ENCODE measurements at places on chromosomes 3 and 15.

DNA sequence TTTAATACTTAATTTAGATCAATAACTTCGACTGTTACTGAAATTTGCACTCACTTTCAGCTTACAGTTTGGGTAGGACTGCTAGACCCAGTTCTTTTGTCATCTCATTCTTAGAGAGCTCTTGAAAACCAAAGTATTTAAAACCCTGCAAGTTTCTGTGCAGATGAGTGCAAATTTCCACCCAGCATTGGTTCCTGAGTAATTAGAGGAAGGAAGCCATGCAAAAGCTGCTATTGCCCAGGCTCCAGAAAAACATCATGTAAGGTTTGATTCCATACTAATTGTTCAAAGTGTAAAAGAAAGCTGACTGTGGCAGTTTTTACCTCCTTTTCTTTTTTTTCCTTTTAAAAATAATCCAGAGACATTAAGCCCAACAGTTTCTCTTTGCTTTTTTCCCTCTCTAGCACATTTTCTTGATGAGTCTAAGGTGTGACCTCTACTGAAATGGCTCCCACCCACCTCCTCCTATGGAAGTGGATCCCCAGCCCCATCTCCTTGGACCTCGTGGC, 30.3 kb downstream of the ABHD2 start:
- no peak overlapping the region for H3K4me3 ChIP-seq
- DNase-seq = no peak
- peak overlapping the region; percentile 98 for H3K27ac ChIP-seq
- no peaks in the 10 kb centered on the region for H3K27me3 ChIP-seq

- H3K27ac ChIP-seq = no peak overlapping the region
- no peaks in the 10 kb centered on the region for H3K27me3 ChIP-seq
- H3K36me3 ChIP-seq = no peaks in the 10 kb centered on the region
- no peak for DNase-seq
These were observed 213.9 kb upstream of the UMPS start for GRCh38 chr3:124516333-124516732.

DNA sequence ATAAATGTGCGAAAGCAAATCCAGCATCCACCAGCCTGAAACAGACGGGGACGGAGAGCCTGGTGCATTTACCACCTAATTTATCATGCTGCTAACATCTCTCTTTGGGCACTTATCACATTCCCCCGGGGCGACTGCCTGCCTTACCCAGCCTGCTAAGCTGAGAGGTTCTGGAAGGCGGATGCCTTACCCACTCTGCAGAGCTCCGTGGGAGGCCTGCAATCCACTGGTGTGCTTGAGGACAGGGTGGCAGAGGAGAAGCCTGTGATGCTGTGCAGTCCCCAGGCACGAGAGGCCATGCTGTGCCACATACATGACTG, 25.5 kb downstream of the MGLL start:
- no peak for DNase-seq
- no peak overlapping the region for H3K4me3 ChIP-seq
- H3K36me3 ChIP-seq = no peaks in the 10 kb centered on the region

DNA sequence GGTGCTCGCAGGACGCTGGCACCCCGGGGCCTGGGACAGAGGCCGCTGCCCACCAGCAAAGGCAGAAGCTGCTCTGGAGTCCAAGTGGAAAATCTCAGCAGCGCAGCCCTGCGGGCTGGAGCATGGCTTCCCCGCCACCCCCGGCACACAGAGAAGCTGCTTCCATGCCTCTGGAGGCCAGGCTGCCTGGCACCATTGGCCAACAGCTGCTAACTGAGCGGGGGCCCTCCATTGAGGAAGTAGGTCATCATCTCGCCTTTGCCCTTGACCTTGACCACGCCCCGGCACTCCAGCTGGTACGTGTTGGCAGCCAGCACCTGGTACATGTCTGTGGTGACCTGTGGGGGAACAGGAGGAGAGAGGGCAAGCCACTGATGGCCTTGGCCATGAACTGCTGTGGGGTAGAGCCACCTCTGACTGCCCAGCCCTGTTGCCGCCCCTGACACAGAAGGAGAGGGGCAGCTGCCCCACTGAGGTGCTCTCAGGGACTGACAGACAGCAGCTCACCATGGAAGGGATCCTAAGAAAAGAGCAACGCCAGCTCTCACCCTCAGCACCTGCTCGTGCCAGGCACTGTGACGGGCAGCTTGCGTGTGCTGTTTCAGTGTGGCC, 82.8 kb downstream of the SEC22A start:
- no peaks in the 10 kb centered on the region for H3K4me1 ChIP-seq
- H3K36me3 ChIP-seq = no peaks in the 10 kb centered on the region
- no peak for DNase-seq
- no peak overlapping the region for H3K4me3 ChIP-seq
- no peaks in the 10 kb centered on the region for H3K27me3 ChIP-seq

GRCh38 chr15:94230431-94230882, 904 bp upstream of the MCTP2 start:
- H3K4me3 ChIP-seq = peak overlapping the region; percentile 80
- H3K4me1 ChIP-seq = peaks cover 25% of the 10 kb centered on the region
- peak overlapping the region; percentile 89 for H3K27ac ChIP-seq
- no peaks in the 10 kb centered on the region for H3K27me3 ChIP-seq
- H3K36me3 ChIP-seq = no peaks in the 10 kb centered on the region
- no peak for DNase-seq

- no peaks in the 10 kb centered on the region for H3K4me1 ChIP-seq
- H3K36me3 ChIP-seq = no peaks in the 10 kb centered on the region
- H3K27me3 ChIP-seq = peaks cover 34% of the 10 kb centered on the region
- no peak overlapping the region for H3K27ac ChIP-seq
- no peak for DNase-seq
These were observed 1.8 kb downstream of the PLXNB1 start for GRCh38 chr3:48428088-48428571.

- no peaks in the 10 kb centered on the region for H3K36me3 ChIP-seq
- H3K4me1 ChIP-seq = peaks cover 19% of the 10 kb centered on the region
- peak overlapping the region; percentile 59 for H3K27ac ChIP-seq
- peak overlapping the region; percentile 45 for H3K4me3 ChIP-seq
These were observed 135.7 kb upstream of the IL12A start for GRCh38 chr3:159852821-159853505.

DNA sequence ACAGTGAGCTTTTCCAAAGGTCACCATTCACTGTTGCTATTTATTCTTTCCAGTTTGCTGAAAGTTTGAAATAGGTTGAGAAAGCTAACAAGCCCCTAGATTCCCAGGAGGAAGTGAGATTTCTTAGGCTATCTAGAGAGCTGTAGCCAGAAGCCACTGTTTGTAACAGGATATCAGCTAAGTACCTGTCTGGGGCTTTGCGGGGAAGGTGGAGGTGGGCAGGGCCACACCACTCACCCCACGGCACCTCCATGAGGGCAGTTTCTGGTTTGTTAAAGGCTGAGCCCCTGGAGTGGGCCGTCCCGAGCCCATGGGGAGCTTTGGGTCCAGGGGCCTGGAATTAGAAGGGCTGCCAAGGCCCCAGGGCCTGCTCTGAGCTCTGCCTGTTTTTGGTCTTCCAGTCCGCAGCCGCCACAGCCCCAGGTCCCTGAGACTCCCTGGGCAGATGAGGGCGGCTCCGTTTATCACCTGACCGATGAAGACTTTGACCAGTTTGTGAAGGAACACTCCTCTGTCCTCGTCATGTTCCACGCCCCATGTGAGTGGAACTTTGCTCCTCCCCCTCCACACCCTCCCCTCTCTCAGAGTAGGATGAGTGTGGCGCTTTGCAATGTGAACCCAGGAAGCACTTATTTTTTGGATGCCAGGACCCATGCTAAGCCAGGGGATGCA, 63.4 kb downstream of the PDIA5 start:
- no peak for DNase-seq
- no peak overlapping the region for H3K4me3 ChIP-seq
- H3K4me1 ChIP-seq = no peaks in the 10 kb centered on the region
- no peaks in the 10 kb centered on the region for H3K36me3 ChIP-seq
- H3K27me3 ChIP-seq = no peaks in the 10 kb centered on the region

DNA sequence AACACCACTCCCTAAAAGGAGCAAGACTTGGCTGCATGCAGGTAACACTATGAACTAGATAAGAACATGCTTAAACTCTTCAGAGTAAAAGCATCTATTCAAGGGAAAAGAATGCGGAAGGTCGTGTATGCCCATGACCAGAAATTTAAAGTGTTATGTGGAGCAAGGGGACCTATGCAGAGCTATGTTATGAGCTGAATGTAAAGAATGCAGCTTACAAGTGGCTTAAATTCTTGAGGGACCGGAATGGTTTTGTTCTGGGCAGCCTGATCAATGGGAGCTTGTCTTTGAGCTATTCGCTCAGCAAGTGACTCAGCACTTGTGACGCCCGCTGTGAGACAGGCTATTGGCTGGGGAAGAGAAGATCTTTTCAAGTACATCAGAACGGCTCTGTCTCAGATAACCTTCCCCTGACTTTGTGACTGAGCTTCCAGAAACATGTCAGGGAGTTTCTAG, 367.5 kb upstream of the THBS1 start:
- no peaks in the 10 kb centered on the region for H3K36me3 ChIP-seq
- H3K4me1 ChIP-seq = no peaks in the 10 kb centered on the region
- DNase-seq = no peak
- H3K27ac ChIP-seq = no peak overlapping the region

- H3K27me3 ChIP-seq = no peaks in the 10 kb centered on the region
- no peaks in the 10 kb centered on the region for H3K4me1 ChIP-seq
- no peak overlapping the region for H3K4me3 ChIP-seq
- DNase-seq = no peak
These were observed 219.8 kb downstream of the CTNNB1 start for GRCh38 chr3:41418961-41419691.

- peak overlapping the region; percentile 13 for H3K27ac ChIP-seq
- H3K36me3 ChIP-seq = no peaks in the 10 kb centered on the region
- no peak for DNase-seq
- no peaks in the 10 kb centered on the region for H3K27me3 ChIP-seq
These were observed 84.6 kb downstream of the MAGI1 start for GRCh38 chr3:65953881-65954733.

GRCh38 chr3:69976021-69976420, 23.5 kb upstream of the SAMMSON start:
- no peak for DNase-seq
- H3K27ac ChIP-seq = no peak overlapping the region
- H3K4me1 ChIP-seq = no peaks in the 10 kb centered on the region

DNA sequence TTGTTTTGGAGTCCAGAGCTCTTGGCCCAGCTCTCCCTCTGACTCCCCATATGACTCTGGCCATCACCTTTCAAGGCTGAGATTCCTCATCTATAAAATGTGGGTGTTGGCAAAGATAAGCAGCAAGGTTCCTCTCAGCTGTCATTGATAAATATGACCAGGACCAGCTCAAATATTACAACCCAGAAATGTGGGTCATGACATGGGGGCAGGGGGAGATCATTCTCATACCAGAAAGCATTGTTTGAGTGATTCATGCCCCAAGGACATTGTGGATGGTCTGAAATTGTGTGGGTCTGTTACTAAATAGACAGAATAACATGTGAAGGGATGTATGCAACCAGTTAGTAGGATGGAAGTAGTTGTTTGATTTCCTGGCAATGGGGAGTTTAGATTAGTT, 13.9 kb downstream of the UPK1B start:
- no peaks in the 10 kb centered on the region for H3K4me1 ChIP-seq
- no peak for DNase-seq
- no peak overlapping the region for H3K4me3 ChIP-seq
- no peaks in the 10 kb centered on the region for H3K36me3 ChIP-seq

- no peak overlapping the region for H3K4me3 ChIP-seq
- no peaks in the 10 kb centered on the region for H3K27me3 ChIP-seq
- H3K36me3 ChIP-seq = no peaks in the 10 kb centered on the region
- no peaks in the 10 kb centered on the region for H3K4me1 ChIP-seq
These were observed 48.7 kb downstream of the PPM1L start for GRCh38 chr3:160804762-160805161.

DNA sequence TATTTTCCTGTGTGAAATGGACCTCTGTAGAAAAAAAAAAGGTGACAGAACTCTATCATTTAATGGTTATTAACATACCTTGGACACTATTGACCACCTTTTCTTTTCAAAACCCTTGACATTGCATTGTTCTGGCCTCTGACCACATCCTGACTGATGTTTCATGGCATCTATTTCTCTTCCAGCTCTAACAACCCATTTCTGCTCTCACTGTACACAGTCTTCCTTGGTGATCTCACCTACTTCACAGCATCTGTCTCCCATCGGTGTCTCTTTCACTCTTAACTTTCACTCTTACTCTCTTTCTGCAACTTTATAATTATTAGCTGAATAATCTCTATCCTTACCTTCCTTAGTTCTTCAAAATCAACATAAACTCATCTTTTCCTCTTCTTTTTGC, 217.4 kb upstream of the CD96 start:
- no peaks in the 10 kb centered on the region for H3K36me3 ChIP-seq
- H3K27me3 ChIP-seq = no peaks in the 10 kb centered on the region
- H3K4me1 ChIP-seq = peaks cover 10% of the 10 kb centered on the region
- H3K4me3 ChIP-seq = no peak overlapping the region

DNA sequence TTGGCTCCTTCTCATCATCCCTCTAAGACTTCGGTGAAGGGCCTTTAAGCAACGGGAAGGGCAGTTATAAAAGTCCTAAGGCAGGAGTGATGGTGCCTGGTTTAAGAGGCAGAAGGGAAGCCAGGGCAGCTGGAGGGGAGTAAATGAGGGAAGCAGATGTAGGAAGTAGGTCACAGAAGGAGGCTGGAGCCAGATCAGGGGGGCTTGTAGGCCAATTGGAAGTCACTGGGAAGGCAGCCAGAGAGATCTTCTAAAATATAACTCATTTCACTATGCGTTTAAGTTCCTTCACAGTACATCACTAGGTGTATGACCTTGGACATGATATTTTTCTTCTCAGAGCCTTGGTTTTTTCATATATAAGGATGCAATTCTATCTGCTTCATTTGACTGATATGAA, 94.7 kb downstream of the MYH15 start:
- no peak overlapping the region for H3K27ac ChIP-seq
- no peak overlapping the region for H3K4me3 ChIP-seq
- H3K36me3 ChIP-seq = no peaks in the 10 kb centered on the region

- no peak overlapping the region for H3K4me3 ChIP-seq
- DNase-seq = no peak
- H3K36me3 ChIP-seq = no peaks in the 10 kb centered on the region
- H3K4me1 ChIP-seq = peaks cover 12% of the 10 kb centered on the region
- no peak overlapping the region for H3K27ac ChIP-seq
These were observed 1.3 kb upstream of the PPP4R2 start for GRCh38 chr3:72995337-72995736.

DNA sequence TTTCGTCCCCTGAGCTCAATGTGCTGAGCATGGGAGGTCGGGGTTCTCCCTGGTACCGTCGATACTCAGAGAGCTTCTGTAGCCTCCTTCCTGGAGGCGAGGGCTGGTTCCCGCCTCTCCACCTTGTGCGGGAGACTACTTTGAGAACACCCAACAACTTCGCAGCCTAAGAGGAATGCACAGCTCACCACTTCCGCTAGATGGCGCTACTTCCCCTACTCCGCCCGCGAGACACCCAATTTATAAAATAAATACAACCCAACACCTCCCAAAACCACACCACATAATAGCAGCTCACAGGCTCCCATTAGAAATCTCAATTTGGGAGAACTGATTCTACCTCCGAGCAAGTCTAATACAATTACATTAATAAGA, 1.2 kb downstream of the RGMA start:
- DNase-seq = peak; percentile 83
- H3K36me3 ChIP-seq = no peaks in the 10 kb centered on the region
- H3K4me1 ChIP-seq = no peaks in the 10 kb centered on the region
- peak overlapping the region; percentile 59 for H3K4me3 ChIP-seq

Data from MM.1S (cell line).